ENCODE measurements at places on chromosomes 4 and X.

- DNase-seq: no peak
Measured at GRCh38 chr4:14772388-14772787, 229.9 kb upstream of the CPEB2 start.

- peak; percentile 57 for DNase-seq
Measured at GRCh38 chr4:6561706-6562371, 13.2 kb upstream of the MAN2B2 start.

DNA sequence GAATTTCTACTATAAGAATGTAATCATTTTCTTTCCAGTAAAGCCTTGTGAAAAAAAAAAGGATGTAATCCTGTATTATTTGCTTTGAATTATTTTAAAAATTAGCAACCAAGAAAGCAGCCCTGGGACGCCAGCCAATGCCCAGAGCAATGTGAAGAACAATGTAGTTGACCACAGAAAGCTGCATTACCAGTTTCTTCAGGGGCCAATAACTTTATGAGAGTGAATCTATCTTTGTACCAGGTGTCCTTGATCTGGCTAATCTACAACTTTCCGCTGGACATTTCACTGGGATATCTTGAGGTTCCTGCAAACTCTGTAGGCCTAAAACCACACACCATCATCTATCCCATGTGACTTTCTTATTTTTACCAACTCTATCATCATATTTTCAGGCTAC, 7.6 kb upstream of the KLHL2 start:
- DNase-seq: peak; percentile 33

- no peak for DNase-seq
Measured at GRCh38 chr4:151753056-151753455, 7.8 kb downstream of the GATB start.

DNA sequence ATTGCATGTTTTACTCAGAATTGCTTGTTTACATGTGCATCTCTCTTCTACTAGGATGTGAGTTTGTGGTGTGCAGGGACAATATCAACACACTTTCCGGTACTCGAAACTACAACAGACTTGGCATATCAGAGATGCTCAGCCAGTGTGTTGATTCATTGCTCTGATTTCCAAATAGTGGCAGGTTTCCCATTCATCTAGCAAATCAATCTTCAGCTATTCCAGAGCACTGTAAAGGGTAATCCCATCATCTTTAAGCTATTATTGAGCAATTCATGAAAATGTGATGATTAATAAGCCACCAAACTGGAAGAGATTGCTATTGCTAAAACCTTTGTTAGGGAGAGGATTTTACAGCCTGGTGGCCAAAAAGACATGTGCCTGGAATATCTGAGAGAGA, 574.2 kb upstream of the CPEB2 start:
- DNase-seq: no peak

GRCh38 chr4:162797108-162797507, 369.6 kb downstream of the NAF1 start:
- peak; percentile 7 for DNase-seq

DNA sequence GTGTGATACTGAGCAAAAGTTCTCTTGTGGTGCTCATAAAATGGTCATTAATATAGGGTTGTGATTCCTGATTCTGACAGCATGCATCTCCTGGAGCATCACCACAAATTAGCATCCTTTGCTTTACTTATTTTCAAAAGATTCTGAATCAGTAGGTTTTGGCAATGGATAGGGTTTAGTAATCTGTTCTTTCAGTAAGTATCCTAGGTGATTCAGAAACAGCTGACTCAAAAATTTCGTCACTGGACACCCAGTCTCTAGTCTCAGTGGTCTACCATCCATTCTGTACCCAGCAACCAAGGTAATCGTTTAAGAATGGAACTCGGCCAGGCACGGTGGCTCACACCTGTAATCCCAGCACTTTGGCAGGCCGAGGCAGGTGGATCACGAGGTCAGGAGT, 4.1 kb downstream of the CBLL2 start:
- DNase-seq: no peak

DNA sequence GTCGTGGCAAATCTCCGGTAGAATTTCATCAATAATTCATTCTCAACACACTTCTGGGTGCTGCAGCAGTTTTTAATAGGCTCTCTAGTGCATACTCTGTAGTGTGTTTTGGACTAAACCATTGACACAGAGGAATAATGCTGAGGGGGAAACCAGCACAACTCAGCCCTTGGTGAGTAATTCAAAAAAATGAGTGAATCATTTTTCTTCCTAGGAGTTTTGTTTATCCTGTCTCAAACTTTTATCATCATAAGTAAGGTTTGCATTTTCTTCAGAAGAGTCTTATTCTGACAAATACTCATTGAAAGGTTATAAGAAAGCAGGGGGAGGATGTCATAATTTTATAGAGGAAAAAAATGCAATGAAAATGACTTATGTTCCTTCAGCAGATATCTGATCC, 2542.7 kb downstream of the PCDH7 start:
- no peak for DNase-seq

DNA sequence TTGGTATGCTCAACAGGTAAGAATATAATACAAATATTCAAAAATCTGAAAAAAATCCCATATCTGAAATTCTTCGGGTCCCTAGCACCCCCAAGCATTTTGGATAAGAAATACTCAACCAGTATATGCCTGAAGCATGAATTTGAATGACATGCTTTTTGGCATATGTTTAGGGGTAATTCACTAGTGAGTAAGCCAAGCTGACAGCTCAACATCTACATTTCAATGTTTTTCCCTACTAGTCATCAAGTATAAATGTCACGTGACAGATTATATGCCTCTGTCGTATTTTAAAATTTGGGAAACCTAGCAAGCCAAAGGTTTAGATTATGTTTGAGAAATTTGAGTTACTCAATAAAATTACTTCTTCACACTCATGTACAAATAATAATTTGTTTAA, 125.1 kb downstream of the FGF16 start:
- DNase-seq: no peak

DNA sequence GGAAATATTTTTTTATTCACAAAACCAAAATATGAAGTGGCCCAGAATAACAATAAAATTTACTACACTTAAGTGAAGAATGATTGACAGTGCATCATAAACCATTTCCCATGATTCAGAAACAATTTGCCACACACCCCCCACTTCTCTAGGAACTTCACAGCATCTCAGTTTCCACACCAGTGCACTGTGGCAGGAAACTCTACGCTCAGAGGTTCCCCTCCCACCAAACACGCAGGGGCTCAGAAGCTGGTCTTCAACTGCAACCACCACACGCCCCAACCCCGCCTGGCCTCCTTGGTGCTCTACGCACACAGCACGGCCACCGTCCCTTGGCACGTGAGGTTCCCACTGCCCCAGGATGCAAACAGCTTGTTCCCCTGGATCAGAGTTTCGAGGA, 63.7 kb downstream of the ZFYVE28 start:
- no peak for DNase-seq

- peak; percentile 30 for DNase-seq
Measured at GRCh38 chr4:26000274-26000950, 86.4 kb downstream of the SMIM20 start.

- DNase-seq: peak; percentile 45
Measured at GRCh38 chrX:72048510-72049455, 82.9 kb downstream of the RTL5 start.

DNA sequence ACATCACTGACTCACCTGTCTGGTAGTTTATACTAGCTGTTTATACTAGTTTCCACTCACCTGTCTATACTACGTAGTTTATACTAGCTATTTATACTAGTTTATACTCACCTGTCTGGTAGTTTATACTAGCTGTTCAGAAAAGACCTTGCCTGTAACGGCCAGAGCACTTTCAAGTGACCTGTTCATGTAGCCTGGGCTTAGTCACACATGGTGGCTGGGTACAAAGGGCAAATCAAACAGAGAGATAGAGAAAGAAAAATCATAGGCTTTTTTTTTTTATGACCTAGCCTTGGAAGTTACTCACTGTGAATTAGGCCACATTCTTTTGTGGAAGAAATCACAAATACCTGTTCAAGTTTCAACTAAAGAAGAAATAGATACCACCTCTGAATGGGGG, 30.7 kb upstream of the SPANXN4 start:
- peak; percentile 76 for DNase-seq

- no peak for DNase-seq
Measured at GRCh38 chrX:138877746-138878145, 166.2 kb upstream of the FGF13 start.

- DNase-seq: peak; percentile 74
Measured at GRCh38 chr4:38734446-38734845, 48.3 kb downstream of the TLR10 start.

DNA sequence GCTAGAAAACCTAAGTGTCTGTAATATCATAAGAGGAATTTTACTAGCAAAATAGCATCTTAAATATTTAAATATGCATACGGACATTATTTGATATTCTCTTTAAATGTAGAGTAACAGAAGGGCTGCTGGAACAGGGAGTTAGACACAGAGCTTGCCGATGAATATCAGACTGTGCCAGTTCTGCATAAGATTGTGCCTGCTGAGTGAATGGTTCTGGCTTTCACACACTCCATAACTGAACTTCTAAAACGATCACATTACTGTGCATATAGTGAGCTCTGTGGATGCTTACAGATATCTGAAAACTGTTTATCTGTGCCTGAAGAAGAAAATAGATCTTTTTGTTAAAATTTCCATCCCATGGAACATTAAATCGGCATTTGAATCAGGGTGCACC, 867.4 kb upstream of the PCDH10 start:
- no peak for DNase-seq

- DNase-seq: peak; percentile 87
Measured at GRCh38 chr4:46389301-46389775, 590 bp downstream of the GABRA2 start.

GRCh38 chr4:57187246-57187645, 77.1 kb upstream of the IGFBP7 start:
- DNase-seq: no peak

- DNase-seq: no peak
Measured at GRCh38 chrX:420496-421223, 34.0 kb upstream of the PPP2R3B start.

GRCh38 chr4:123096038-123096437, 173.6 kb upstream of the NUDT6 start:
- peak; percentile 22 for DNase-seq

- DNase-seq: no peak
Measured at GRCh38 chr4:60808726-60809485, 391.2 kb upstream of the ADGRL3 start.

- DNase-seq: peak; percentile 96
Measured at GRCh38 chr4:61251129-61251528, 51.0 kb downstream of the ADGRL3 start.

DNA sequence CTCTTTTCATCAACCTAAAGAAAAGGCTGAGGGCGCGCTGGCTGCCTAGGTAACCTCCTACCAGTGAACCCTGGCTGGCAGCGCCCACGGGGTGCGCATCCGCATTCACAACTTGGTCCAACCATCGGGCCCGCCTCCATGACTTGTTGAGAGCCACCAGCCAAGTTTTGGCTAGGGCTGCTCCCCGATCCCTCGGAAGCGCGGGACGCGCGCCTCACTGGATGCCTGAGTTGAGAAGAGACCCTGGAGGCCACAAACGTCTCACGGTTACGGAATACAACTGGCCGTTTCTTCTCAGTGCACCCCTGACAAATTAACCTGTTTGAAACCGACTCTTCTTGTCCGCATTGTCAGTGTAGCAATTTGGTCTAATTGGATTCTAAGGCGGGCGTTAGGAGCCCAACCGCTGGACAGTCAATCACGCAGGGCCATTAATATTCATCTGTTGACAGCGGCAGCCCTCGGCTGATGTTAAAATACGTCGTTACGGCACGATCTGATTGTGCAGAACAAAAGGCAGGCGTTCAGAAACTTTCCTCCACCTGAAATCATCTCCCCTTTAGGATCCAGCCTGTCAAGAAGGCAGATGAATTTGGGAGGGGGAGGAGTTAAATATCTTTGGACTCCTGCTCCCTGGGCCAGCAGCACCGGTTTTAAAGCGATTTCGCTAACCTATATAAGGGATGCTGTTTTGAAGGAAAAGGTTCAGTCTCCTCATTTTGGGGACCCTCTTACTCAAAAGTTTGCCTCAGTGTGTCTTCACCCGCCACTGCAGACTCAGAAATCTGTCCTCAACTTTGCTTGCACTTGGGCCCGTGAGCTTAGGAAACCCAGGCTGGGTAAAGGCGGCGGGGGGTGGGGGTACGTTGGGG, 1.2 kb downstream of the GPC3 start:
- no peak for DNase-seq

DNA sequence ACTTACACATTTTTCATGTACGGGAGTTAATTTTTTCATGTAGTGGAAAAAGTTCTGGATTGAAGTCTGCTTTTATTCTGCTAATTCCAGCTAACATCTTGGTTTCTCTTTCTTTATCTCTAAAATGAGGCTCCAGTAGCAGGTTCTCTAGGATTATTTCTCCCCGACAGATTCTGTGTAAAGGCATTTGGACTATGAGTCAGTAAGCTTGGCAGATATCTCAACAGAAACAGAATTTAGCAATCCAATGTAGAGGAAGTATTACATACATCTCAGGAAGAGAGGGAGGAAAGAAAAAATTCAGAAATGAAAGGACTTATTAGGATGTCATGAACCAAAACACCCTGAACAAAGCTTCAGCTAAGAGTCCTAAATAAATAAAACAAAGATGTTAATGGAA, 1682.3 kb upstream of the TENM3 start:
- DNase-seq: no peak

GRCh38 chr4:112299721-112300120, 2.6 kb downstream of the ALPK1 start:
- DNase-seq: no peak

GRCh38 chr4:51932261-51932660, 87.9 kb downstream of the LRRC66 start:
- DNase-seq: no peak

DNA sequence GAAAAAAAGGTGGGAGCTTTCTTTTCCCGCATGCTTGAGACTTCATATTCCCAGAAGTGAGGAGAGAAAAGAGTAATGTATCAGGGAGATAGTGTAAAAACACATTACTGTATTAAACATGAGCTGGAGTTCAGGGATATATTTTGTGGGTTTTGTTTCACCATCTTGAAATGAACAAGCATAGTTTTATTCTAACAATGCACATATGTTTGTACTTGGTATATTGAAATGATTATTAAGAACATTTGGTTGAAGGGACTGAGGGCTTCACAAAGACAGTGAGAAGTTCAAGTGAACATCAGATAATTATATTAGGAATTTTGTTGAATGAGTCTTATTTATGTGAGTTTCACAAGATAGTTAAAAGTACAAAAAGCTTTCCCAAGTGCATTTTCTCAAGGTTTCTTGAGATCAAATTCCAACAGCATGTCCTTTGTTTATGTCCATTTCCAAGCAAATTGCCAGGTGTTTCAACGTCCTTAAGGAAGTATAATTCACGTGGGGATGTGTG, 368.8 kb downstream of the ANKRD50 start:
- no peak for DNase-seq

GRCh38 chr4:74456056-74456744, 11.3 kb downstream of the AREG start:
- DNase-seq: no peak

GRCh38 chrX:1239681-1240142, 27.3 kb upstream of the CRLF2 start:
- DNase-seq: no peak

GRCh38 chr4:153634738-153635353, 49.2 kb upstream of the TLR2 start:
- peak; percentile 42 for DNase-seq

GRCh38 chrX:112852851-112853250, 12.2 kb upstream of the AMOT start:
- DNase-seq: no peak

Measured in DMS53 (cell line).